ENCODE measurements at places on chromosomes 1 and 21. TPM values are rescaled to one million over a fixed set of nuclear protein-coding genes. Genes with fewer than 3 reads are reported as not detected.

DNA sequence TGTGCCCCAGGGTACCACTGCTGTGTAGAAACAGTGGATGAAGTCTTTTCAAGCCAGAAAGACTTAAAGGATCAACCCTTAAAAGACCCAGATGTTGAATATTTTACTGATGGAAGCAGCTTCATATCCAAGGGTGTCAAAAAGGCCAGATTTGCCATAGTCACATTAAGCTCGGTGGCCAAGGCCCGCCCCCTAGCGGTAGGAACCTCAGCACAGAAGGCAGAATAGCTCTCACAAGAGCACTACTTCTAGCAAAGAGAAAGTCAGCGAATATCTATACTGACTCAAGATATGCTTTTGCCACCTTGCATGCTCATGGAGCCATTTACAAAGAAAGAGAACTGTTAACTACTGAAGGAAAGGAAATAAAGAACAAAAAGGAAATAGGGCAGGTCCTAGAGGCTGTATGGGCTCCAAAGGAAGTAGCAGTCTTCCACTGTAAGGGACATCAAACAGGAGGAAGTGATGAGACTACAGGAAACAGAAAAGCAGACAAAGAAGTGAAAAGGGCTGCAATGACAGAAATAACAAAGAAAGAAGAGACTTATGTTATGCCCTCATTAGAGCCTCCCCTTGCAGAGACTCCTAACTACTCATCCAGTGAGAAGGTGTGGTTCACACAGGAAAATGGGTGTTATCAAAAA, 90.5 kb downstream of the LIPI start:
- H3K27ac ChIP-seq = no peak overlapping the region
- no peaks in the 10 kb centered on the region for H3K36me3 ChIP-seq
- DNase-seq = peak; percentile 8
- no peaks in the 10 kb centered on the region for H3K27me3 ChIP-seq
- H3K4me1 ChIP-seq = no peaks in the 10 kb centered on the region

DNA sequence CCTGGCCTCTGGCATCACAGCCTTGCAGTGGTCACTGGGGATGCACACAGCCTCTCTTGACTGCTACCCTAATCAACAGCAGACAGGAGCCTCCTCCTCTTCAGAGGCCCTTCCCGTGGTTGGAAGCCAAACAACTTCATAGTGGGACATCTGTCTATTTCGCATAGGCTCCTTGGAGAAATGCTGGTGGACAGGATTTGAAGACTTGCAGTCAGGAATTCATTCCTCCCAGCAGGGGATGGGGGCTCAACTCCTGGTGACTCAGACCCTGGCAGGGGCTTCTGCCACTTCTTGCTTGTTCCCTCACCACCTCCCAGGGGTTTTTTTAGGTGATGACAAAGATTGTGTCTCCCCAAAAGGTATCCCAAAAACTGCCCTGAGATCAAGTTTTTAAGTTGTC, 191.7 kb upstream of the CAMK1G start:
- H3K4me1 ChIP-seq = peaks cover 16% of the 10 kb centered on the region
- no peaks in the 10 kb centered on the region for H3K36me3 ChIP-seq
- no peak for DNase-seq
- no peak overlapping the region for H3K27ac ChIP-seq
- no peak overlapping the region for H3K4me3 ChIP-seq

DNA sequence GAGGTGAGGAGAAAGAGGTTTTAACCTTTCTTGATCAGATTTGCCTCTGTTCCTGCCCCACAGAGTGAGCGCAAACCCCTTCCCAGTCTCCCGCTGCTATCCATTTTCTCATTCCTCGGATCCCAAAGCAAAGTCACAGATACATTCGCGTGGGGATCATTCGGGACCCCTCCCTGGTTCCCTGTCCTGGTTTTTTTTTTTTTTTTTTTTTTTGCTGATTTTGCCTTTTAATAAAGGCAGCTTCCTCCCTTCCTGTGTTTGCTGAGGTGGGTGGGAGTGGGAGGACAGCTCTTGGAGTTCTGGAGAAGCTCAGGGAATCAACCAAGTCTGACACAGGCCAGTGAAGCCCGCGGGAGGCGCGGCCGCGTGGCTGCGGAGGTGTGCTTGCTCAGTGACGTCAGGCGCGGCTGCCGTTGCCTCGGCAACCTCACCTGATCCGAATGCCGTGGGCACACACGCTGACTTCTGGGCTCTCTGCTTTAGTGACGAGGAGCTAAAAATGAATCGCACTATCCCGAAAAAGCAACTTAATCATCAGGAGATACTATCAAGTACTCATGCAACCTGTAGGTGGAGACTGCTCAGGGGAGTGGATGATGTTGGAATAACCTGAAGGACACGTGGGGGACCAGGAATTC, 106.4 kb downstream of the TBX19 start:
- no peak overlapping the region for H3K27ac ChIP-seq
- DNase-seq = no peak

Gene TRPM2
- total RNA-seq = not detected

Gene MYOG
- total RNA-seq = not detected

Gene NHLH2
- not detected for total RNA-seq
